ENCODE measurements at places on chromosomes 3 and 15.

DNA sequence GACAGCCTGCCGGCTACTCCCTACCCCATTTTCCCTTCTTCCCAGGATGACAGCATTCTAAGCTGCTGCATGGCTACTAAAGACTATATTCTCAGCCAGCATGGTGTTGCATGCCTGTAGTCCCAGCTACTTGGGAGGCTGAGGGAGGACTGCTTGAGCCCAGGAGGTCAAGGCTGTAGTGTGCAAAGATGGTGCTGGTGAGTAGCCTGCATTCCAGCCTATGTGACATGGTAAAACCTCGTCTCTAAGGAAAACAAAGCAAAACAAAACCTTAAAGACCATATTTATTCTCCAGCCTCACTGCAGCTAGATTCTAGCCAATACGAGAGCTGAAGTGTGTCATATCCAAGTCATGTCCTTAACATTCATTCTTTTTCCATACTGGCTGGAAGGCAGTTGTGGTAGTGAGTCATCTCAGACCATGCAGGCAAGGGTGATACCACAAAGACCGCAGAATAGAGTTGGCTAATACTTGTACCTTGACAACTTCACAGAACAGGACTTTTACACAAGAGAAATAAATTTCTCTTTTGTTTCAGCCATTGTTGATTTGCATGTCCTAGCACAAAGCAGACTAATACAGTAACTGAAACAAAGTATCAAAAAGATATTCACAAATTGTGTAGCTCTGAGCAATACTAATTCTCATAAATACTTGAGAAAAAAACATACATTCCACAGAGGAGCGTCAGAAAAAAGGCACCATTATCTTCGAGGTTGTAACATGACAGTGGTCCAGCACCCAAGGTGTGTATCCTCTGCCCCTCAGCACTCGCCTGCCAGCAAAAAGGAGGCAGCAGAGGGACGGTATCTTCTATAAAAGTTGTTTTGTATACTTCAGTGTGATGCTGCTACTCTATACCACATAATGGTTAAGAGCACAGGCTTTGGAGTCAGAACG, 14.8 kb downstream of the PBRM1 start:
- no peak for DNase-seq

GRCh38 chr15:78714890-78715289, 73.9 kb upstream of the CHRNB4 start:
- peak; percentile 41 for DNase-seq

- DNase-seq: no peak
These were observed 512.0 kb upstream of the ZNF385D start for GRCh38 chr3:22263042-22263441.

DNA sequence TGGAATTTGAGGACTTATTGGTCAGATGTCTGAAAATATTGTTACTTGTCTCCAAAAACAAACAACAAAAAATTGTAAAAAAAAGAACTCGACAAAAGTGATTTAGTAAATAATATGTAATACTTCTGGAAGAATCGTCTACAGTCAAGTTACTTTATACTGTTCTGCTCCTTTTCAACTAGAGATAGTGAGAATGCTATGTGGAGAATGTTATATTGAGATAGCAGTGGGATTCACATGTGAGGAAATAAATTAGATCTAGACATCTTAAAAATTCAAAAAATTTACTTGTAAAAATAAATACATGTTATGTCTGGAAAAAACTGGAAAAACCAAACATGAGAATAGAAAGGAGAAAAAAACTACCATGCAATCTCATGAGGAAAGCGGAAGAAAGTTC, 64.9 kb downstream of the SGO1 start:
- no peak for DNase-seq

GRCh38 chr3:188819939-188820338, 351.8 kb upstream of the TPRG1 start:
- no peak for DNase-seq

DNA sequence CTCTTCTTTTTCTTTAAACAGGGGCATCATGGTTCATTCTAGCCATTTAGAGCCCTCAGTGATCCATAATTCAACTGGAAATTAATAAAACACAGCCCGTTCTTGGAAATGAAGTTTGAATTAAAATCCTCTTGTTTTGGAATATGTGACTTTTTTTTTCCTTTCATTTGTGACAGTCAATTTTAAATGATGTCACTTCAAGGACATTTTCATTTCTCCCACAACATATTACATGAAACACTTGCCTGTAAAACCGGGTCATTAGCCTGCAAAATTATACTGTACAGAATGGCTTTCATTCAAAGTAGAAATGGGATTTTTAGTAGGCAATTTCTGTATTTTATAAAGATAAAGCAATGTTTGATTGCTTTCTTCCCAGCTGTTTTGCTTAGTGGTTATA, 789 bp upstream of the SEMA6D start:
- no peak for DNase-seq

DNA sequence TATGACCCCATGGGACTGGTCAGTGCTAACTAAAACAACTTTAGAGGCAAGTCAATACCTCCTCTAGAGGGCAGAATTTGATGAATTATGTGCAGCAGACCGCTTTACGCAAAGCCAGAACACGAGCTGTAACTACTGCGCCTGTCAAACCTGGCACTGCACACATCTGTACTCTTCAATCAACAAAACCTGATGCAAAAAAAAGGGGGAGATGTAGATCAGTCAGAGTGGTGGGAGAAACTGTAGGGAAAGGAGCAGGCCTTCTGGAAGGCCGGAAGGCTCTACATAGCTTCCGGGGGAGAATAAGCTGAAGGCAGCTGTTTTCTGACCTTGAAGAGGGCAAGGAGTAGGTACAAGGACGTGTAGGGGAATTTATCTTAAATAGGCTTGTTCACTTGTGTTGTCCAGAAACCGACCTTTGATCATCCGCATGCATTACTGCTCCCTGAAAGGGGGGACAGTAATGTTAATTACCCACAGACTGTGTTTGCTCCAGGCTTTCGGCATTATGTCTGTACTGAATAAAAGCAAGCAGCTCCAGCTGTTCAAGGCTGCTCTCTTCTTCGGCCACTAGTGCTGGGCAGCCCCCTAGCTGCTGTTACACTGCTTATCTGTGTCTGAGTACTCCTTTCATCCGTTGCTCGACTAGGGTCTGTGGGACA, 41.0 kb downstream of the GPR160 start:
- no peak for DNase-seq

DNA sequence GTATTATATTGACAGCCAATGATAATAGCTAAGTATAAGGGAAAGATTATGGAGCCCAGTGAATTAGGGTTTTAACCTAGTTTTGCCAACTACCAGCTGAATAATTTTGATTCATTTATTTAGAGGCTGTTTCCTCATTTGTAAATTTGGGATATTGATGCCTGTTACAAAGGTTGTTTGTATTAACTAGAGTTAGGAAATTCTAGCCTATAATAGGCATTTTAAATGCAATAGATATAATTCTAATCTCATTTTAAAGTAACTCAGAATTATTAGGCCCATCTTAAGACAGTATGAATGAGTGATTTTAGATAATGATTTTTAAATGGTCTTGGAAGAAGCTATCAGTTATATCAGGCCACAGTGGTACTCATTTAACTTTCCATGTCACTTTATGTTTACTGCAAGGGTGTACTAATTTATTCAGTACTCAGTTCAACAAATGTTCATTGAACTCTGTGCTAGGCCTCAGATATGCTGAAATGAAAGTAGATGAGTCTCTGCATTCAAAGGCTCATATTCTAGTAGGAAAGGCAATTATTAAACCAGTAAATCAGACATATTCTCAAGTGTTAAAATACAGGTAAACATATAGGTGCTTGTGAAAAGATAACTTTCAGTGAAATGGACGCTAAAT, 200.8 kb downstream of the KLHL25 start:
- DNase-seq: no peak

DNA sequence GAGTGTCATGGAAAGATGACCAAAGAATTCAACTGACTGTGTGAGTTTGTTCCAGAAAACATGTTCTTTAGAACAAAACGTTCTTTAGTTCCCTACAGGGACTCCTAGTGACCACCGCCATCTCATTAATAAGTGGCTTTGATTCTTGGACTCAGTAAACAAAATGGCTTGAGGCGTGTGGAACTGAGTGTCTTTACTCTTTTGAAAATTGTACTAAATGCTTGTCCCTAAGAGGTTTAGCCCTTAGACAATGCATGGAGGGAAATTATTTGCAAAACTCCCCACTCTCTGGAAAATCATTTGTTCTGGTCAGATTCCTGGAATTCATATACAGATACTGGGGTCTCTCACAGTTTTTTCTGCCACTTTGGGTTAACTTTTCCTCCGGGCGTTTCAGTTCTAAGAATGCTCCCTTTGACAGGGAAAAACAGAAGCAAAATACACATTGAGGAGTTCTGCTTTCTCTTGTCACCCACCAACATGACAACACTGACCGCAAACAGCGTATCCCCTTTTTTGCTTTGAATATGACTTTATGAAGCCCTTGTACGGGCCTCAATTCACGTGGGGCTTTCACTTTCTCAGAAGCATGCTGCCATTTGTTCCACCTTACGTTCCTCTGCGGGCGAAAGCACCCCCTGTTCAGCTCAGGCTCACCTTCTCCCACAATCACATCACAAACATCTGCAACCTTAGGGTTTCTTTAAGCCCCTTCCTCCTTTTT, 15.3 kb upstream of the NRROS start:
- no peak for DNase-seq

GRCh38 chr3:143261848-143262247, 142.3 kb downstream of the CHST2 start:
- no peak for DNase-seq

DNA sequence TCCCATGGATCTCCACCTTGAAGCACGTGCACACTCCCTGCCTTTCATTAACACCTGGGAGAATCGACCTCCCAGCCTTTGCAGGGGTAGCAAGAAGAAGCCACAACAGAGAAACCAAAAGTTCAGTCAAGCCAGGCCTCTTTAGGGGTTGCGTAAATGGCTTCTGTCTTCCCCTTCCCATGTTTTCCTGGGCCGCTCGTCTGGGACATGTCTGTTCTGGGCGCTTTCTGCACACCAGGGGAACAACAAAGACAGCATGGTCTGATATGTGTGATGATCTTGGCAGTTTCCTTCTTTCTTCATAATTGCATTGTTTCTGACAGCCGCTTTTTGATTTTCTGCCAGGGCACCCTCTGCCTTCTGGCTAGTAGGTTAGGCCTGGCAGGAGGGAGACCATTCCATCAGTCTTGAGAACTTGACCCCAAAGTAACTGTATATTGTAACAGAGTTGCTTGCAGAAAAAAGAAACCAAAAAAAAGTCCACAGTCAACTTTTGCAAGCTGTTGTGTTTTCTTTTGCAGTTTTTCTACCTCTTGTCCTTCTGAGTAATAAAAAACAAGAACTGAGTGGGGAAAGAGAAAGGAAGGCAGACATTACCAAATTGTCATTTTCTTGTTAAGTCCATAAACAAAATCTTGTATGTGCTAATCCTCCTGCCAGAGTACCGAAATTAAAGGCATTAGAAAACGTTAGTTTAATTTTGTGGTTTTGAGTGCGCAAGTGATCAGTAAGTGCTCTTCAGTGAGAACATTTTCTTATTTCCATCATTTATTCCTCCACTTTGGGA, 56.0 kb upstream of the FURIN start:
- DNase-seq: no peak

GRCh38 chr3:122397201-122397600, 13.2 kb downstream of the FAM162A start:
- DNase-seq: no peak

- no peak for DNase-seq
These were observed 92.0 kb downstream of the SNRK start for GRCh38 chr3:43378066-43378935.

- DNase-seq: no peak
These were observed 146.3 kb downstream of the PLCL2 start for GRCh38 chr3:17030956-17031652.

DNA sequence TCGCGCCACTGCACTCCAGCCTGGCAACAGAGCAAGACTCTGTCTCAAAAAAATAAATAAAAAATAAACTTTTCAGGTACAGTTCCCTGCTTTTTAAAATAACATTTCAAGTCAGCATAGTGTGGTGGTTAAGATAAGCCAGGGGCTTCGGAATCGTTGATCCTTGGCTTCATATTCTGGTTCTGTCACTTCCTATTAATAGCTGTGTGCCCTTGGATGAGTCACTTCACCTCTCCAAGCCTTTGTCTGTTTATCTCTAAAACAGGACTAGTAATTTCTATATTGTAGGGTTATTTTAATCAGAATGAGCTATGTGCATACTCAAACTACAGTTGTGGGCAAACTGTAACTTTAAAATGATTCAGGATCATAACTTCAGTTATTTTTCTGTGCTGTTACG, 53.8 kb upstream of the SENP5 start:
- no peak for DNase-seq

DNA sequence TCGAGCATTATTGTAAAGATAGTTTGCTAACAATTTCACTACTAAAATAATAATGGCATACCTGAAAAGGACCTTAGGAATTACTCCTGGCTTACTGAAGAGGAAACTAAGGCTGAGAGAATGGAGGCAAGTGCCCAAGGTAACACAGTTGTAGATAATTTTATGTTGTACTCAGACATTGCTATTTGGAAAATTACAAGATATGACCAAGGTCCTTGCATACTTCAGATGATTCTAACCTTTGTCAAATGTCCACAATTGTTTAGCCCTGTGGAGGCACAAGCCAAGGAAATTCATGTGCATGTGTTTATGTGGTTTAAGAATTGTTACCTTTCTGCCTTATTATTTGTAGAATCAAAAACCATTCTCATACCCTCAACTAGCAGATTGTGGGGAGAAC, 105.7 kb downstream of the TUSC7 start:
- no peak for DNase-seq

- DNase-seq: no peak
These were observed 112.6 kb downstream of the FNDC3B start for GRCh38 chr3:172151651-172152649.

DNA sequence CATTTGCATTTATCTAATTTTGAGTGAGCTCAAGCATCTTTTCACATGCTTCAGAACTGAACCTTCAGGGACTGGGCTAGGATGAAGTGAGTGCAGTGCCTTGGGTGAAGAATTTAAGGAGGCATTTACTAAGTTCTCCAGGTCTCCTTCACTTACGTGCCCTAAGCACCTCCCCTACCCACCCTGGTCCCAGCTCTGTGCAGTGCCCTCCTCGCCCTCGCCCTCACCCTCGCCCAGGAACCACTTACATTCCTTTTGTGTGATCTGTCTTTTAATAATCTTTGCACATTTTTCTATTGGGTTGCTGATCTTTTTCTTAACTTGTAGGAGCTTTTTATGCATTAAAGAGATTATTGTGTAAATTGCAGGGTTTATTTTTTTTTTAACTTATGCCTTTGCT, 322.6 kb downstream of the THSD4 start:
- DNase-seq: no peak

DNA sequence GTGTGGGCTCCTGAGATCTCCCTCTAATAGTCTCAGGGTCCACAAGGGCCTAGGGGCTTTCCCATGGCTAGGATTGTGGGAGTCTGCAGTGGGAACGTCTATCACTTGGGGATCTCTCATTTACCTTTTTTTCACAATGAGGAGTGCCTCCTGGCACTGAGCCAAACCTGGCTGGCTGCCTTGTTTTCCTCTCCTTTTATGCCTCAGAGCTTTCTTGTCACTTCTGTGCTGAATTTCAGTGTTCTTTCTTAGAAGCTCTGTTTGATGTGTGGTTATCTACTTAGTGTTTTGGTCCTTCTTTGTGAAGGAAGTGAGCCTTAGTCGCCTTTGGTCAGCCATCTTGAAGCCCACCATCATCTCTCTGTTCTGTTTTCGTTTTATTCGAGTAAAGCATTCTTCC, 33.9 kb downstream of the DOCK3 start:
- no peak for DNase-seq

- DNase-seq: no peak
These were observed 21.6 kb downstream of the UACA start for GRCh38 chr15:70741677-70742293.

- DNase-seq: no peak
These were observed 4.1 kb downstream of the SV2B start for GRCh38 chr15:91104111-91104510.

Data from NCI-H1694 (cell line).